SK-N-DZ (cell line): ENCODE measurements at places on chromosomes 5 and 9.

GRCh38 chr5:76389513-76390154 is 13.5 kb upstream of the IQGAP2 start:
- no peak for DNase-seq

DNA sequence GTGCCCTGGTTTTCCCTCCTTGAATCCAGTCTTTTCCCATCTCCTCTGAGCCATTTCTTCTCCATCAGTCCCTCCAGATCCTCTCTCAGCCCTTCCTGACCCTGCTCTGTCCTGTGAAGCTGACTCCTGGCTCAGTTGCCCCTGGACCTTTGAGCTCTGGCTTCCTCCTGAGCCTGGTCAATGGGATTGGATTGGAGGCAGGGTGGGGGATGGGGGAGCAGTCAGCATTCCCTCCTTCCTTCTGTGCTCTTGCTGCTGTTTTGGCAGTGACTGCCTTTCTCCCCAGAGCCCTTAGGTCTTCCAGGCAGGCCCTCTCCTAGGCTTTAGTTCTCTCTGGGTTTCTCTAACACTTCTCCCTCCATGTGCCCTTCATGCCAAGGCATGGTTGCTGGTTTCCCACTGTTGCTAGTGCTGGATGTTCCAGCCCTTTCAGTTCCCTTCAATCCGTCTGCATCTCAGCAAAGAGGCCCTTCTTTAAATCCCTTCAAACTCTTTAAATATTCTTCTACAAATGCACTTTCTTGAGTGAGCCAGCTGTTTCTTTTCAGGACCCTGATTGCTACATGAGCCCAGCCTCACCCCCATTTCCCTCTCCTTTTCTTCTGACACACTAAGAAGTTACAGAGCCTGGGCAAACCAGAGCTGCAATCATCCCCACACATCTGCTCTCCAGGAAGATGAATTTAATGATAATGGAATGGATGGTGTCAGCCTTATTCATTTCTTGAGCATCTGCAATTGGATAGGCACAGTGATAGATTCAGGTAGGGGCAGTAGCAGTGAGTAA is 2.2 kb downstream of the TNFSF15 start:
- no peak for DNase-seq

GRCh38 chr5:98769210-98769958 is 4.1 kb upstream of the RGMB start:
- peak; percentile 68 for DNase-seq

DNA sequence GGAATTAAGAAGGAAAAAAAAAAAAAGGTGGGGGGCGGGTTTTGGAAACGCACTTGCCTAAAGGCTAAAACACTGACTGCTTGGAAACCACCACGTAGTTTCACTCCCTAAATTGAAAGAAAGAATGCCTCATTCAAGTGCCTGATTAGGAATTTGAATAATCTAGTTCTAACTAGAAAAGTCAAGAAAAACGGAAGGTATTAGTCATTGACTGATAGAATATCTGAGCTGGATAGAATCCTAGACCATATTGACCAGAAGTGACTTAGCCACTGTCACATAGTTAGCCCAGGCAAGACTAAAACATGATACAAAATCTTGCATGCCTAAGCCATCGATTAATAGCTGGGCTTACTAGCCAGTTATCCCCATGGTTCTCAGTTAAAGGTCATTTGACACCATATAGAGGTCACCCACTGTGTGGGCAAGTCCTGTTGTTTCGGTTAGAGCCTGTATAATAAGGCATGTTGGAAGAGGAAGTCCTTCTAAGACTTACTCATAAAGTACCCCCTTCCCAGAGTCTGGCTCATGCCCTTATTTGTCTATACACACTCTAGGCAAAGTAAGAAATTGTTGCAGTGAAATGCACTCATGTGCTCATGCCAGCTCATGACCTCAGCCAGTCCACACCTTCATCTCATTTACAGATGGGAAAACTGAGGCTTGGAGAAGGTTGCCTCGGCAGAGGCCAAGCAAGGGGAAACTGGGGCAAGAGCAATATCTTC is 40.2 kb downstream of the SH3RF2 start:
- no peak for DNase-seq

- DNase-seq, result no peak
Measured at GRCh38 chr9:124454296-124454695, 4.0 kb downstream of the ADGRD2 start.

DNA sequence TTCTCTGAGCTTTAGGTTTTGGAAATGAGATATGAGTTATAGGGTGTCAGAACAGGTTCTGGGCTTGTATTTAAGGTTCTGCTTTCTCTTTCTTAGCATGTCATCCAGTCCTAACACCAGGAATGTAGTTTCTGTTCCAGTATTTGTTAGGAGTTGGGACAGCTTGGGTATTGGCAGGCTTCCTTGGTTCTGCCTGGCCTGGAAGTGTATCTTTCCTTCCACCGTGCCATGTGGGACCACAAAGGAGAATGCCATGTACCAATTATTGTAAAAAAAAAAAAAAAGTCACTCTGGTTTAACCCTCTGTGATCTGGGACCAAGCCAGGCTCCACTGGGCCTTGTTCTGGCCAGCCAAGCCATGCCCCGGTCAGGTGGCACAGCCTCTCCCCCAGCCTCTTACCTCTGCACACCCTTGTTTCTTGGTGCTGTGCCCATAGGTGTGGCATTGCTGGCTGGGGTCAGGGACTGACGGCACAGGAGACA is 47.8 kb downstream of the ARHGAP26 start:
- no peak for DNase-seq

GRCh38 chr5:145510769-145511168 is 324.4 kb downstream of the PRELID2 start:
- peak; percentile 16 for DNase-seq

GRCh38 chr5:77851176-77852067 is 75.3 kb upstream of the TBCA start:
- DNase-seq, result peak; percentile 39

DNA sequence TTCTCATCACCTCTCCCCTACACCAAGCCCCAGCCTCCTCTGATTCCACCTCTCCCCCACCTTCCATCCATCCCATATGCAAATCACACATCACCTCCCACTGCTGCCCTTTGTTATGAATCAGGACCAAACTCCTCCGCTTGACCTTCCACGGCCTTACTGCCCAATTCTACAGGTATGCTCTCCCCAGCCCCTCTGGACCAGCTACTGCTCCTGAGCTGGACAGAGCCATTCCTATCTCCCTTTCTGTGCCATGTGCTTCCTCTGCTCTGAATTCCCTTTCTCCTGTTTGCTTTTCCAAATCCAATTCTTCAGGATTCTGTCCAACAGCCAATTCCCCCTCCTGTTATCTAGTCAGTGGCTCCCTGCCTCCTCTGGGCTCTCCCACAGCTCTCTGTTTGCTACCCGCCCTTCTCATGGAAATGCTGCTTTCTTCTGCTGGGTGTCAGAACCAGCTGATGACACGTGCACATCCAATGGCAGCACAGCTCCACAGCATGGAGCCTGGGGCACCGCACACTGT is 8.3 kb downstream of the FABP6 start:
- no peak for DNase-seq
